Thoracic aorta (tissue), 2 donors: ENCODE measurements at places on chromosomes 12 and 14. TPM values are rescaled to one million over a fixed set of nuclear protein-coding genes. Genes with fewer than 3 reads are reported as not detected.

The HOXC9 gene
- not detected for total RNA-seq

The PPFIA2 gene
- 23.0 TPM for total RNA-seq

- no peak overlapping the region for H3K27ac ChIP-seq
- H3K4me1 ChIP-seq: no peaks in the 10 kb centered on the region
- no peaks in the 10 kb centered on the region for H3K36me3 ChIP-seq
- H3K27me3 ChIP-seq: no peaks in the 10 kb centered on the region
- no peak for DNase-seq
- peak overlapping the region; percentile 51 for H3K4me3 ChIP-seq
These were observed 68.2 kb upstream of the SLC24A4 start for GRCh38 chr14:92254786-92255185.

The MYH6 gene
- total RNA-seq: not detected

DNA sequence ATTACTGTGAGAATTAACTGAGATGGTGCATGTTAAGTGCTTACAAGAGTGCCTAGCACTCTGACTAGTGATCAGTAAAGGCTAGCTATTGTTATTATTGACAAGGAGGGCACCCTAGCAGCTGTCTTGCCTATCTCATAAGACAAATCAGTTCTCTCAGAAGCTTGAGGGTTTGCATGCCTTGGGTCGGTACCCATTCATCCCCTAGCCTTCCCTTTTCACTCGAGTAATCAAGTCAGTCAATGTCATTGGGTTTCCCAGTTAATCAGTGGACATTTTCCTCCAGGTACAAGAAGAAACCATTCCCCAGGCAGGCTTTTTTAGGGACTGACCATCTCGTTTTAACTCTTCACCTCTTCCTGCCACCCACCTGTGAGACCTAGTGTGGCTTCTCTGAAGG is 10.4 kb upstream of the TFCP2 start:
- H3K36me3 ChIP-seq: no peaks in the 10 kb centered on the region
- H3K27me3 ChIP-seq: no peaks in the 10 kb centered on the region
- no peak overlapping the region for H3K4me3 ChIP-seq
- H3K27ac ChIP-seq: no peak overlapping the region
- no peak for DNase-seq
- no peaks in the 10 kb centered on the region for H3K4me1 ChIP-seq

GRCh38 chr12:120940799-120941198 is 36.6 kb upstream of the SPPL3 start:
- no peak overlapping the region for H3K27ac ChIP-seq
- H3K36me3 ChIP-seq: no peaks in the 10 kb centered on the region
- no peak overlapping the region for H3K4me3 ChIP-seq
- H3K27me3 ChIP-seq: no peaks in the 10 kb centered on the region
- DNase-seq: no peak

GRCh38 chr12:82708061-82708879 is 21.6 kb downstream of the TMTC2 start:
- H3K27ac ChIP-seq: no peak overlapping the region
- no peaks in the 10 kb centered on the region for H3K36me3 ChIP-seq
- no peaks in the 10 kb centered on the region for H3K27me3 ChIP-seq
- no peak for DNase-seq
- no peaks in the 10 kb centered on the region for H3K4me1 ChIP-seq

DNA sequence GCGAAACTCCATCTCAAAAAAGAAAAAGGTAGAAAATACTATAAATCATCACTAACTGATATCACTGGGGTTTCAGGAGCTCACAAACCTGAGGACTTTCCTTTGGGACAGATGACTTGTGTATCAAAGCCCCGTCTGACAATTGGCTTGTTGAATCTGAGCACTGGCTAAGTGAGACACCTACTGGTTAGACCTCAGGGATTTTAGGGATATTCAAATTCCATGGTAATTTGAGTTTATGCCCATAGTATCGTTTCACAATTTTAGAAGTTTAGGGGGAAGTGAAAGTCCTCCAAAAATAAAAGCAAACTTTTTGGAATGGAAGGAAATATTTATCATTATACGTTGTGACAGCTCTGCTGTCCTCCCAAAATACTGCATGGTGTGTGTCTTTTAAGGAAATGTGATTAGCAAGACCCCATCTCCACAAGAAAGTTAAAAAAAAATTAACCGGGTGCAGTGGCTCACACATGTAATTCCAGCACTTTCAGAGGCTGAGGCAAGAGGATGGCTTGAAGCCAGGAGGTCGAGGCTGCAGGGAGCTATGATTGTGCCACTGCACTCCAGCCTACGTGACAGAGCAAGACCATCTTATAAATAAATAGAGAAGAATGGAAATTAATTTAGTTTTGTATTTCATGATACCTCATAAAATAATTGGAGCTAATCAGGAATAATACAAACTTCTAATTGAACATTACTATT is 49.2 kb downstream of the FBXL14 start:
- H3K4me1 ChIP-seq: no peaks in the 10 kb centered on the region
- no peak overlapping the region for H3K4me3 ChIP-seq
- H3K36me3 ChIP-seq: no peaks in the 10 kb centered on the region

DNA sequence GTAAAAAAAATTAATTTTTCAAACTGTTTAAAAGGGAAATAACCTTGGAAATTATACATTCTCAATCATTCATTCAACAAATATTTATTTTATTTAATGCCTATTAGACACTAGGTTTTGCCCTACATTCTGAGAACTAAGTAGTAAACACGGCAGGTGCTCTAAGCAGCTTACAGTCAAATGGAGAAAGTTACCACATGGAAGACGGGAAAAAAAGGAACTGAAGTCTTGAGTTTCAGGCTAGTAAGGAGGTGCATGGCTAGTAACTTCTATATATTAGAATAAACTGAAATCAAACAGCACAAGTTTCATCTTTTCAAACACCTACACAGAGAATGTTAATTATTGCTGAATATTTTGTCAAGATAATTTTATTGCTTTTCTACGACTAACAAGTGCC is 52.9 kb downstream of the C12orf42 start:
- H3K4me3 ChIP-seq: no peak overlapping the region
- no peaks in the 10 kb centered on the region for H3K27me3 ChIP-seq
- no peaks in the 10 kb centered on the region for H3K4me1 ChIP-seq

- H3K4me3 ChIP-seq: no peak overlapping the region
- H3K27ac ChIP-seq: no peak overlapping the region
- DNase-seq: no peak
- H3K27me3 ChIP-seq: no peaks in the 10 kb centered on the region
These were observed 119.8 kb downstream of the SINHCAF start for GRCh38 chr12:31206038-31206670.

The AMN gene
- not detected for total RNA-seq

DNA sequence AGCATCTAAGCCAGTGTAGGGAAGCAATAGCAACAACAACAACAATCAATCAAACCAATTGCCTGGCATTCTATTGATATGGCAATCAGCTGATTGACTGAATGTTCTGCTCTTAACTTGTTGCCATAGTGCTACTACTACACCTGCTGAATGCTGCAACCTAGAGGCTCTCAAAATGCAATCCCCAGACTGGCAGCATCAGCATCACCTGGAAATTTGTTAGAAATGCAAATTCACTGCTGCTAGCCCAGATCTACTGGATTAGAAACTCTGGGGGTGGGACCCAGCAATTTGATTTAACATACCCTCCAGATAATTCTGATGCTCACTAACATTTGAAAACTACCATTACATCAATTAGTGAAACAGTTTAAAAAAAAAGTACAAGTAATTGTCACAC is 363.6 kb downstream of the SNAPC1 start:
- H3K36me3 ChIP-seq: no peaks in the 10 kb centered on the region
- no peaks in the 10 kb centered on the region for H3K4me1 ChIP-seq
- H3K4me3 ChIP-seq: no peak overlapping the region
- H3K27ac ChIP-seq: no peak overlapping the region
- no peaks in the 10 kb centered on the region for H3K27me3 ChIP-seq

- H3K27ac ChIP-seq: no peak overlapping the region
- H3K27me3 ChIP-seq: no peaks in the 10 kb centered on the region
- H3K36me3 ChIP-seq: no peaks in the 10 kb centered on the region
- H3K4me3 ChIP-seq: no peak overlapping the region
These were observed 9.3 kb upstream of the TMEM121 start for GRCh38 chr14:105517096-105517495.

DNA sequence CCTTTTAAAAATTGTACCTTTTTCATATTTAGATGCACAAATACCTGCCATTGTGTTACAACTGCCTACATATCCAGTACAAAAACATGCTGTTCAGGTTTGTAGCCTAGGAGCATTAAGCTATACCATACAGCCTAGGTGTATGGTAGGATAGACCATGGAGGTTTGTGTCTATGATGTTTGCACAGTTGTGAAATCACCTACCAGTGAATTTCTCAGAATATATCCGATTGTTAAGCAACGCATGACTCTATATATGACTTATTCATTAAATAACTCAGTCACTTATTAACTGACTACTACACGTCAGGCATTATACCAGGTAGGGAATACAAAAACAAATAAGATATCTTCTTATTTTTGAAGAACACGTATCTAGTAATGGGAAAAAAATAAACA is 26.2 kb upstream of the ETNK1 start:
- no peak for DNase-seq
- no peaks in the 10 kb centered on the region for H3K4me1 ChIP-seq
- H3K36me3 ChIP-seq: no peaks in the 10 kb centered on the region
- no peak overlapping the region for H3K27ac ChIP-seq
- H3K4me3 ChIP-seq: no peak overlapping the region

- H3K4me3 ChIP-seq: no peak overlapping the region
- no peaks in the 10 kb centered on the region for H3K4me1 ChIP-seq
- H3K27ac ChIP-seq: no peak overlapping the region
- H3K27me3 ChIP-seq: no peaks in the 10 kb centered on the region
- DNase-seq: no peak
- H3K36me3 ChIP-seq: no peaks in the 10 kb centered on the region
These were observed 1196.9 kb downstream of the VRK1 start for GRCh38 chr14:97994020-97994531.

The C12orf54 gene
- not detected for total RNA-seq

The CLEC2B gene
- 14.9 TPM for total RNA-seq

The PLEKHD1 gene
- 0.14 TPM for total RNA-seq

The PRKAB1 gene
- 19.0 TPM for total RNA-seq

- no peaks in the 10 kb centered on the region for H3K27me3 ChIP-seq
- H3K4me1 ChIP-seq: no peaks in the 10 kb centered on the region
- no peak overlapping the region for H3K27ac ChIP-seq
- no peak overlapping the region for H3K4me3 ChIP-seq
- peaks cover 17% of the 10 kb centered on the region for H3K36me3 ChIP-seq
These were observed 192.8 kb upstream of the RGS6 start for GRCh38 chr14:71739273-71739990.

DNA sequence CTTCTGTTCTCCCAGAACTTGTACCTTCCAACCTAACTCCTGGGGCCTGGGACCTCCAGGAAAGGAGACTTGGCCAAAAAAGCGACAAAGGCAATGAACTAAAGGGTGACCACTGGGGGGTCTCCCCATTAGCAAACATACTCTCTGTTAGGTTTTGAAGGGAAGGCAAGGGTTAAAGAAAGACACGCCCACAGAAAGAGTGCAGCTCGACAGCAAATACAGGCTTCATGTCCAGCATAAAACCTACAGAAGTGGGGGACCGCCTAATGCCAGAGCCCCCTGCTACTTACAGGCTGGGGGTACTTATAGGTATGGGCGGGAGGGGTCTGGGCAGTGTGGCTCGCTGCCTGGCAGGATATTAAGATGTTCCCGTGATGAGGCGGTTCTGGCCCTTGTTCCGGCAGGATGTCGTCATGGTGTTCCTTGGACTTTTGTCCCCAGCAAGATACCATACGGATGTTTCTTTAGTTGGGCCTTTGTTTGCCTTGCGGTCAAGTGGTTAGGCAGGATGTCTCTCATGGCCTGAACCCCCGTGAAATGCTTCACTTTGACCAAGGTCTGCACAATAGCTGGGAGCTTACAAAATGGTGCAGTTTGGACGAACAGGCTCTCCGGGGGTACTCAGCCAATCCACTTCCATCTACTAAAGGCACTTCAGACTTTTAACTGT is 53.4 kb downstream of the PRMT8 start:
- no peak for DNase-seq
- no peaks in the 10 kb centered on the region for H3K36me3 ChIP-seq

GRCh38 chr12:80946591-80946990 is 8.9 kb upstream of the LIN7A start:
- H3K4me1 ChIP-seq: no peaks in the 10 kb centered on the region
- H3K4me3 ChIP-seq: no peak overlapping the region
- DNase-seq: no peak
- no peak overlapping the region for H3K27ac ChIP-seq
- no peaks in the 10 kb centered on the region for H3K36me3 ChIP-seq

The TCL1B gene
- total RNA-seq: not detected

- no peaks in the 10 kb centered on the region for H3K27me3 ChIP-seq
- H3K27ac ChIP-seq: no peak overlapping the region
- H3K4me3 ChIP-seq: no peak overlapping the region
- DNase-seq: no peak
- H3K36me3 ChIP-seq: no peaks in the 10 kb centered on the region
These were observed 218.9 kb downstream of the ACSS3 start for GRCh38 chr12:81296556-81297305.

The DYRK2 gene
- 35.3 TPM for total RNA-seq

The SOCS2 gene
- 56.3 TPM for total RNA-seq

The SLC16A7 gene
- 44.9 TPM for total RNA-seq

The B4GALNT1 gene
- total RNA-seq: 4.0 TPM

The SLC5A8 gene
- not detected for total RNA-seq

- no peaks in the 10 kb centered on the region for H3K27me3 ChIP-seq
- peaks cover 37% of the 10 kb centered on the region for H3K4me1 ChIP-seq
- no peak for DNase-seq
- no peak overlapping the region for H3K27ac ChIP-seq
- no peaks in the 10 kb centered on the region for H3K36me3 ChIP-seq
- no peak overlapping the region for H3K4me3 ChIP-seq
These were observed 30.8 kb downstream of the NTN4 start for GRCh38 chr12:95759718-95760117.

GRCh38 chr12:1579651-1580435 is 14.5 kb downstream of the FBXL14 start:
- H3K4me3 ChIP-seq: no peak overlapping the region
- DNase-seq: no peak
- H3K27me3 ChIP-seq: no peaks in the 10 kb centered on the region
- peaks cover 9% of the 10 kb centered on the region for H3K4me1 ChIP-seq

- no peaks in the 10 kb centered on the region for H3K27me3 ChIP-seq
- H3K27ac ChIP-seq: no peak overlapping the region
- H3K4me3 ChIP-seq: no peak overlapping the region
- DNase-seq: no peak
- H3K4me1 ChIP-seq: peaks cover 5% of the 10 kb centered on the region
These were observed 30.4 kb upstream of the KCNA5 start for GRCh38 chr12:5013266-5013730.

- no peaks in the 10 kb centered on the region for H3K36me3 ChIP-seq
- no peak for DNase-seq
- no peaks in the 10 kb centered on the region for H3K27me3 ChIP-seq
- H3K4me3 ChIP-seq: no peak overlapping the region
These were observed 150.4 kb downstream of the PPM1H start for GRCh38 chr12:62784576-62784975.

GRCh38 chr14:64956697-64957406 is 14.3 kb upstream of the GPX2 start:
- H3K27me3 ChIP-seq: no peaks in the 10 kb centered on the region
- no peak overlapping the region for H3K4me3 ChIP-seq
- DNase-seq: no peak
- H3K36me3 ChIP-seq: no peaks in the 10 kb centered on the region

The RDH12 gene
- not detected for total RNA-seq

- H3K27ac ChIP-seq: peak overlapping the region; percentile 49
- DNase-seq: no peak
These were observed 17.9 kb downstream of the ZFP36L1 start for GRCh38 chr14:68774771-68775613.
